ENCODE measurements at places on chromosomes 7 and 10. TPM values are rescaled to one million over a fixed set of nuclear protein-coding genes. Genes with fewer than 3 reads are reported as not detected.
A peak's percentile ranks its signal among the peaks of the same experiment; 100 is the strongest.

DNA sequence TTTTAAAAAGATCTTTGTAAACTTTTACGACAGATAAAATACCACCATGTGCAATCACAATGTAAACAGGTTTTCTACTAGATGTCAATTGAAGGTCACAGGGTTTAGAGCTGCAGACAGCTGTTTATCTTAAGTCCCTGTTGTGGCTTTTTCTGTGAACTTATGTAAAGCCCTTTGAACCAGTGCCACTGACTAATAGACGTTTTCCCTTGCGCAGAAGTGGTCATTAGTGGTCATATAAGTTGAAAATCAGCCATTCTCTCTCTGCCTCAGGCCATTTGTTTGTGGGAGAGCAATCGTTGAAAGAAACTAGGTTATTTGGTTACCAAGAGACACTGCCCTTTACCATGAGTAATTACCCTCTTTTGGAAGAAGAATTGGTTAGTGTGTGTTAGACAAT is 23.9 kb downstream of the CACNB2 start:
- DNase-seq, result no peak

DNA sequence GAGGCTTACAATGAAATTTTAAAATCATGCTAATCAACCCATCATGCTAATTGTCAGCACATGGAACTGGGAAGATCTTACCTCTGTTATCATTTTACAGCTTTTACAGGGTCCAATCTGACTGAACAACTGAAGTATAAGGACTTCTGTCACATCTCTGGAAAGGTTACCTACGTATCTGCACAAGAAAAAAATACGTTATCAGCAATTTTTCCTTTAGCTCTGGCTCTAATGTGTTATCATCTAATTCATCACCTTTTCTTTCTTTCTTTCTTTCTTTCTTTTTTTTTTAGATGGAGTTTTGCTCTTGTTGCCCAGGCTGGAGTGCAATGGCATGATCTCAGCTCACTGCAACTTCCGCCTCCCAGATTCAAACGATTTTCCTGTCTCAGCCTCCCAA is 8.7 kb downstream of the TIAL1 start:
- DNase-seq, result no peak

- no peak for DNase-seq
These were observed 525.8 kb downstream of the ZNF33B start for GRCh38 chr10:42112331-42113157.

DNA sequence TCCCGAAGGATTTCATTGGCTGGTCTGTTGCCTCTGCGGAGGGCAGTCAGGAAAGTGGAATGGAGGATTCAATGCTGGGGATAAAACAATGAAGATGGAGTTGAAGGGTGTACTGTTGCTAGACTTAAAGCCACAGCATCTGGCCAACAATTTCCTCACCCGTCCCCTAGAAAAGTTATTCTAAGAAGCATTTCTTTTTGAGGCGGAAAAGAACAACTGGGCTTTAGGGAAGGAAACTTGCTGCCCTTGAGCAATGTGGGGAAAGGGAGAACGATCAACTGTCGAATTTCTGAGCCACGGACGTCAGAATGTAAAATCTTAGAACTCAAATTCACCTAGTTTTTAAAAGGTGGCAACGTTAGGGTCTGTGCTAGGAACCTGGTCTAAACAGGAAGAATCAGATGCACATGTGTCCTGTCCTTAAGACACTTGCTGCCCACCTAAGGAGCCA is 664 bp downstream of the FMC1 start:
- DNase-seq, result no peak

GRCh38 chr7:30469303-30469702 is 9.3 kb downstream of the NOD1 start:
- no peak for DNase-seq

- peak; percentile 11 for DNase-seq
These were observed 93.9 kb upstream of the NPSR1 start for GRCh38 chr7:34564091-34564490.

GNGT1 gene
- not detected for total RNA-seq

POLR2J2 gene
- 4.6 TPM for total RNA-seq

Measured in Right ventricle myocardium inferior (tissue), 1 donor.